SHP77 (cell line): ENCODE measurements at places on chromosomes 4 and X.

DNA sequence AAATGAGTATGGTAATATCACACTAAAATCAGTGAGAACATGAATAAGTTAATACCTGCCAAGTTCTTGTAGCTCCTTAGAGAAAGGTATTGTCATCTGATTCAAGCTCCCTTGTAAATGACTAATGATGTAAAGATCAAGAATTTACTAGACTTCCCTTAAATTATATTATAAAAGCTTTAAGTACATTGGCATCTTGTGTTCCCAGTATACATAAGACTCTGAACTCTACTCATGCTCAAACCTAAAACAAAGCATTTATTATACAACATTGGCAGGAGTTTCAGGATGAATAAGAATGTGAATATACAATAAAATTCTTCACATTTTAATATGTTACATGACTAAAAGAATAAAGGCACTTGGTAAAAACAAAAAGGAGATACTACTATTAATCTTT is 126.8 kb upstream of the UNC5C start:
- no peak for DNase-seq

- DNase-seq: no peak
Measured at GRCh38 chrX:78124307-78124706, 15.1 kb downstream of the TAF9B start.

DNA sequence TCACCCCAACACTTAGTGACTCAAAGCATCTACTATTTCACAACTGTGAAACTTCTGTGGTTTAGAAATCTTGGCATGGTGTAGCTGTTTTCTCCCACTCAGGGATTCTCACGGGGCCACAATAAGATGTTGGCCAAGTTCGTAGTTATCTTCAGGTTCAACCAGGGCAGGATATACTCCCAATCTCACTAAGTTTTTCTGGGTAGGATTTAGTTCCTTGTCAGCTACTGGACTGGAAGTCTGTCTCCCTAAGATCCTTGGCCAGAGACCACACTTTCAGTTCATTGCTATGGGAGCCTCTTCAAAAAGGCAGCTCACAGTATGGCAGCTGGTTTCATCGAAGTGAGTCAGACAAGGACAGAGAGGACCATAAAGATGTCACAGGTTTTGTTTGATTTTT is 111.7 kb upstream of the PDHA2 start:
- DNase-seq: no peak

DNA sequence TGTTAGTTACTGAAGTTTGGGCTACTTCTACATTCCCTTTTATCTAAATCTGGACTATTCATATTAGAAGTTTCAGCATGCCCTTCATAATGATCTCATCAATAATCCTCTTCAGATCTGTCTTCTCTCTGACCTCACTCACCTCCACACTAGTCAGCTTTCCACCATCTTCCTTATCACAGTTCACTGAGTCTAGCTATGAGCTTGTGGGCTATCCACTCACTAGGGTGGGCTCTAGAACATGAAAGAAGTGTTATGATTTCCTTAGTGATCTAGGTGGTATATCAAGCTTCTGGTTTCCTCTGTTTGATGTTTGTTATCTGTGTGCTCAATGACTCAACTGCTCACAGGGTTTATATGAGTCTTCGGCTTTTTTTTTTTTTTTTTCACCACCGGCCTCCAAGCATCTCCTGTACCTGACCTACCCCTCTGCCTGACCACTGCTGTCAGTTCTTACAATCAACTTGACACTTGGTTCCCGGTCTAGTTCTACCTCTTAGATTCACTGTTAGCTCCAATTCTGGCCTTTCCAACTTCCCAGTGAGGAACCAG is 103.1 kb downstream of the PAPSS1 start:
- no peak for DNase-seq

- DNase-seq: no peak
Measured at GRCh38 chr4:130422261-130422660, 1326.3 kb downstream of the C4orf33 start.

GRCh38 chr4:145552181-145552822 is 66.9 kb upstream of the MMAA start:
- DNase-seq: no peak

GRCh38 chr4:163988865-163989264 is 494.4 kb downstream of the TMA16 start:
- DNase-seq: no peak

DNA sequence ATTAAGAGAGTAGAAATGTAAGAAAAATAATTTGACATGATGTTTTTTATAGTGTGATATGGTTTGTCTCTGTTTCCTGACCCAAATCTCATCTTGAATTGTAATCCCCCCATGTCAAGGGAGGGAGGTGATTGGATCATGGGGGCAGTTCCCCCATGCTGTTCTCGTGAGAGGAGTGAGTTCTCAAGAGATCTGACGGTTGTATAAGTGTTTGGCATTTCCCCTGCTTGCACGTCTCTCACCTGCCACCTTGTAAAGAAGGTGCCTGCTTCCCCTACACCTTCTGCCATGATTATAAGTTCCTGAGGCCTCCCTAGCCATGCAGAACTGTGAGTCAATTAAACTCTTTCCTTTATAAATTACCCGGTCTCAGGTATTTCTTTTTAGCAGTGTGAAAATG is 34.8 kb upstream of the EXOC1L start:
- no peak for DNase-seq

- no peak for DNase-seq
Measured at GRCh38 chrX:100662796-100663195, 18.8 kb downstream of the SRPX2 start.

DNA sequence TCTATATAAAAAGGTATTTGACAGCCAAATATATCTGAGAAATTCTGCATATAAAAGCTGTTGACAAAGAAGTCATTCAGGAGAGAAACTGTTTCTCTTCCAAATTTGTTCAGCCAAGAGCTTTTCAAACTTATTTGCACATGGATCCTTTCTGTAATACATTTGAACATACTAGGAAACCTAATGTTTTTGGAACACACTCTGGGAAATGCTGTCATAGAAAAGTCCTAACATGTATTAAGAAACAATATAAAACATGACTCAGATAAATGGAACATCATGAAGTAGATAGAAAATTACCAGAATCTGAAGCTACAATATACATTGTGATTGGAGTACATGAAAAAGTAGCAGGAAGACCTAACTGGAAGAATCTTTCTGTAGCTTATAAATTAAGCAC is 781.5 kb upstream of the EPHA5 start:
- DNase-seq: no peak

DNA sequence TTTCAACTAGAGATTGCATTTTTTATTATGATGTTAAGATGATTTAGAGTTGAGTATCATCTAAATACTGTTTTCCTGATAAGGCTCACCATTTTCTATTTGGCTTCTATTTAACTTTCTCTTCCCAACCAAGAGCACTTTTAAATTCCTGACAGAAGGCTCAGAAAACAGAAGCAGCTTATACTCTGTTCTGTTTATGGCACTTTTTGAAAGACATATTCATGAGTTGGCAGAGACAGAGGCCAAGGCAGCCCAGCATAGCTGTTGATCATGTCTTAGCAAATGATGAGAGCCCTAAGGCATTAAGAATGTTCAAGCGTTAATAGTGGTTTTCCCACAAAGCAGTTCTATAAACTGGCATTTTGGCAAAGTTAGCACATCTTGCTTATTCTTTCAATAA is 330.3 kb downstream of the TRAM1L1 start:
- no peak for DNase-seq

- no peak for DNase-seq
Measured at GRCh38 chrX:101136235-101136634, 38.2 kb downstream of the CENPI start.

GRCh38 chr4:3111461-3111860 is 37.0 kb downstream of the HTT start:
- DNase-seq: no peak

- DNase-seq: peak; percentile 17
Measured at GRCh38 chr4:118834960-118835569, 861 bp downstream of the SEC24D start.

DNA sequence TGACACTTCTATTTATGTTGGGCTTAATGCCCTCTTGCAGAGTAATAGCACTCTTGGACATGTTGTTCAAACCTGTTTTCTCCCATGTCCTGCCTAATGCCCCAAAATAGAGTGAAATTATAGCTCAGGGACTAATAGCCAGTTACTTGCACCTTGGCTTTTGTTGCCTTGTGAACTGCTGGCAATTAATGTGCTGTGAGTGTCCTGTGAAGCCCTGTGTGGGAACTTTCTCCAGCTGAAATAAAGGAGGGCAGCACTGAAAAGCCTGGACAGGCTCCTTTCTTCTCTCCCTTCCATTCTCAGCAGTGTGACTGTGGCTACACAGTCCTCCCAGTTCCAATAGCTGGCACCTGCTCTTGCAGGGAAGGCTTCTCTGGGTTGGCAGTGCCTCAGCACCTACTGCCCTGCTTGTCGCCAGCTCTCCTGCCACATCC is 72.4 kb downstream of the DCLK2 start:
- no peak for DNase-seq

- no peak for DNase-seq
Measured at GRCh38 chrX:2718821-2719220, 27.7 kb downstream of the CD99 start.

- DNase-seq: peak; percentile 74
Measured at GRCh38 chr4:140019619-140020347, 134.2 kb downstream of the MAML3 start.

DNA sequence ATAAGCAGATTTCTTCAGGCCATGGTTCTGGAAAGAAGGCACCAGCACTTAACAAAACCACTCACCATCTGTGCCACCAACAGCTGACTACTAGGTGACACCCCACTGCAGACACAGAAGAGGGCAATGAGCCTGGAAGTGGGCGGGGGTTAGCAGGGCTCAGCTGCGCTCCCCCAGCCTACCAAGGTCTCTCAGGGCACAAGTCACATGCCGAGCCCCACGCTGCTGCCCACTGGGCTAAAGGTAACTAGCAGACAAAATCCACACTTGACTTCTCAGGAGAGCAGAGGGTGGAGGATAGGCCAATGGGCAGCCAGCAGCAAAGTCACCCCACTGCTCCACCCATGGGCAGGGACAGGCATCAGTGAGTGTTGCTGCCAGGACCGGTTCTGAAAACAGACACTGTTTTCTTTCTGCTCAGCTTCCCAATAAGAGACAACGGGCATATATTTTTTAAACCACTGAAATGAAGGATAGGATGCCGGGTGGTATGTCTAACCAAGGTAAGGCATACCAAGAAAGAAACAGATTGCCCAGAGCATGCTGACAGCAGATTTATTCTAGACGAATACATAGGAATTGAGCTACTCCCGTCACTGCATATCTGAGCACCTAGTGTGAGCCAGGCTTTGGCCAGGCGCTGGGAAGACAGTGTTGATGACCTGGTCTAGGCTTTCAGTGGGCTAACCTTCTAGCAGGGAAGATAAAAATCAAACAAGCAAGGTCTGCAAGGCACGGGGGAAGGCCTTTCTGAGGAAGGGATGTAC is 20.1 kb downstream of the ACSL1 start:
- DNase-seq: peak; percentile 26

- peak; percentile 28 for DNase-seq
Measured at GRCh38 chr4:70705183-70706043, 16.4 kb upstream of the RUFY3 start.

GRCh38 chr4:88812420-88812819 is 114.8 kb upstream of the NAP1L5 start:
- DNase-seq: no peak

GRCh38 chrX:3379111-3379510 is 32.7 kb upstream of the MXRA5 start:
- no peak for DNase-seq

DNA sequence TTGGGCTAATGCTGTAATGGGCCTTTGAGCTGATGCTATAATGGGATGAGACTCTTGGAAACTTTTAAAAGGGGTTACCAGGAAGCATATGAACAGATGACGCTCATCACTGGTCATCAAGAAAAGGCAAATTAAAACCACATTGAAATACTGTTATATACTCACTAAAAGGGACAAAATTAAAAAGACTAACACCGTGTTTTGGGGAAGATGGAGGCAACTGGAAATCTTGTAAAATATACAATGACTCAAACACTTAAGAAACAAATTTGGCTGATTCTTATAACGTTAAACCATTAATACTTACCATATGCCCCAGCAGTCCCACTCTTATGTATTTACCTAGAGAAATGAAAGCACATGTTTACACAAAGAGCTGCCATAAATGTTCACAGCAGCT is 207.2 kb upstream of the GPRIN3 start:
- no peak for DNase-seq

DNA sequence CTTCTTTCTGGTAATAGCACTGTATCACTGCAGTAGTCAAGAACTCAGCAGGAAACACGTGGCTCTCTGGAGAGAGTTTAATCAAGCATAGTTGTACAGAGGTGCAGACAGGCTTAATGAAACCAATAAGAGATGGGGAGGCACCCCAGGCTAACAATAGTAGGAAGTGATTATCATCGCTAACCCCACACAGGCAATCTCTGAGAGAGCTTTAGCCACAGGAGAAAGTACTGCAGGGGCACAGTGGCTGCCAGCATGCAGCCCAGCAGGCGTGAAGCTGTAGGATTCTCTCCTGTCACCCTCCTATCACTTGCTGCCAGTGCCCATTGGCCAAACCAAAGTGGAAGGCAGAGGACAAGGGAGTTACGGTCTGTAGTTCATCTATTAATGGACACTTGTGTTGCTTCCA is 450.0 kb upstream of the RASGEF1B start:
- no peak for DNase-seq

DNA sequence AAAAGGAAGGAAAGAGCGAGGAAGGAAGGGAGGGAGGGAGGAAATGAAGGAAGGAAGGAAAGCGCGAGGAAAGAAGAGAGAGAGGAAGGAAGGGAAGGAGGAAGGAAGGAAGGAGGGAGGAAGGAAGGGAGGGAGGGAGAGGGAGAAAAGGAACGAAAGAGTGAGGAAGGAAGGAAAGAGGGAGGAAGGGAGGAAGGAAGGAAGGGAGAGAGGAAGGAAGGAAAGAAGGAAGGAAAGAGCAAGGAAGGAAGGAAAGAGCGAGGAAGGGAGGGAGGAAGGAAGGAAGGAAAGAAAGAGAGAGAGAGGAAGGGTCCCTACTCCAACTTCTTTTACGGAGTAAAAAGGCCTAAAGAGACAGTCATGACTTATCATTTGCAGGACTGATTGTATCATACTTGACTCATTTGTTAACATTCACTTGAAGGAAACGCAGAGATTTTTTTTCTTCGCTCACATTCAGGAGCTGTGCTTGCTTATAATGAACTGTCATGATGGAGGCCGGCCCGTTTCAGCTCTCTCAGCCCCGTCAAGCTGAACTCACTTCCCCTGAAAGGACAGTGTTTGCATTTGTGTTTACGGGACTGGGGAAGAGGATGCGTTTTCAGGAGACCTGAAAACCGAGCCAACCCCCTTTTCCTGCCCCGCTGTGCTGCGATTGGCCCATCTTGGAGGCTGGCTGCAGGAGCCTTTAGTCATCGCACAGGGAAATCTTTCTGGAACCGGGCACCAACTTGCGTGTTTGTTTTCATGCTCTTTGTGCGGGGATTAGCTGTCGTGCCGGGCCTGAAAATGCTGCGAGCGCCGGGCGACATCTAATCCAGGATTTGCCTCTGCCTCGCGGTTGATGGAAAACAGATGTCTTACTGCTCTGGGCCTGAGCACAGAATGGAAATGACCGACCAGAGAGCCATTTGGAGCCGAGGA is 17.8 kb downstream of the TRIM2 start:
- peak; percentile 33 for DNase-seq

GRCh38 chr4:13912436-13912925 is 285.0 kb upstream of the BOD1L1 start:
- no peak for DNase-seq
